ENCODE measurements at places on chromosomes 5 and 9.

GRCh38 chr5:126587551-126588390 is 7.2 kb downstream of the ALDH7A1 start:
- DNase-seq = no peak

DNA sequence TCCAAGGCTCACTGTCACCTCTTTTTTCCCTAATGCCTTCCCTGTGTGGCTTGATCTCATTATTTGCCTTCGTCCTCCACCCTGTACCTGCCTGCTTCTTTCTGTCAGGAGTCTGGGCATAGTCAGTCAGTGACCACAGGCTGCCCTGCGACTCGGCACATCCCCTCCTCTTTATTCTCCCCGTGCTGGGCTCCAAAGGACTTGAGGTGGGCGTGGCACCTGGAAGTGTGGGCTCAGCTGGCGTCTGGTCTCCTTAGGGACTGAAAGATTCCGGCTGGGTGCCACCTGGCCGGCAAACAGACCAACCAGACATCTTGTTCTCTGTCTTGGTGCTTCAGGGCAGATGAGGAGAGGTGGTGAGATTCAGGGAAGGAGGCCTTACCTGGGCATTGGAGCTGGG is 29.6 kb upstream of the PRDM12 start:
- DNase-seq = no peak

- no peak for DNase-seq
Observed at GRCh38 chr5:122292332-122292731, 19.7 kb upstream of the SNCAIP start.

DNA sequence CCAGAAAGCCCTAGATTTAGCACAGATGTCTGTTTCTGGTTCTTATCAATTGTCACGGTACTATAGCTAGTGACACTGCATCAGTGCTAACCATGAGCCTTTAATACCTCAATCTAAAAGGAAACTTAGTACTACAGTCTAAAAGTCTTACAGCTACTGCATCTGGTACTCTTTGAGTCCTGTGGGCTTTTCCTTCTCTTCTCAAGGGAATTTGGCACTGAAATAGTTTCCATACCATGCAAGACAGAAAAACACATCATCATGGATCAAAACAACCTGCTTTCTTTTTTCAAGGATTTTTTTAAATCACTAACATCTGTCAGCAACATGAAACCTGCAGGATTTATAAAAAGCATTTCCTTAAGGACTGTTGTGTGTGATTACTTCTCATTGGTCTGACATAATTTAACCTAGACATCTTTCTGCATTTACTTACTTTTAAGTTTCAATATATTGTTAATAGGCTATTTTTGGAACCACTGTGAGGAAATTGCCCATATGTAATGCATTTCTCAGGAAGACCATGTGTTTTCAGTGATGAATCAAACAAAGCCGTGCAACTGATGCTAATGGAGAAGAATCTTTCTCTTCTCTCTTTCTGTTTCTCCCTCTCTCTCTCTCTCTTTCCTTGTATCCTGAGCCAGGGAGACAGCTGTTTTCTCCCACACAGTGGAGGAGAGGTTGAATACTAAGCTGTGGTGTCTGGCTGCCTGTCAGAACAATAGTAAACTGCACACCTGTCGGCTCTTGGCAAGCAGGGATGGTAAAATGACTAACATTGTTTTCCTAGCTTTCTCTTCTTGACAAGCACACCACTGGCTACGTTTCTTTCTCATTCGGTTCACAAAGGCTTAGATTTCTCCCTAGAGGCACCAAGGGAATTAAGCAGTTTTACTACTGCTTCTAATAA is 273.4 kb downstream of the CSNK1G3 start:
- no peak for DNase-seq

DNA sequence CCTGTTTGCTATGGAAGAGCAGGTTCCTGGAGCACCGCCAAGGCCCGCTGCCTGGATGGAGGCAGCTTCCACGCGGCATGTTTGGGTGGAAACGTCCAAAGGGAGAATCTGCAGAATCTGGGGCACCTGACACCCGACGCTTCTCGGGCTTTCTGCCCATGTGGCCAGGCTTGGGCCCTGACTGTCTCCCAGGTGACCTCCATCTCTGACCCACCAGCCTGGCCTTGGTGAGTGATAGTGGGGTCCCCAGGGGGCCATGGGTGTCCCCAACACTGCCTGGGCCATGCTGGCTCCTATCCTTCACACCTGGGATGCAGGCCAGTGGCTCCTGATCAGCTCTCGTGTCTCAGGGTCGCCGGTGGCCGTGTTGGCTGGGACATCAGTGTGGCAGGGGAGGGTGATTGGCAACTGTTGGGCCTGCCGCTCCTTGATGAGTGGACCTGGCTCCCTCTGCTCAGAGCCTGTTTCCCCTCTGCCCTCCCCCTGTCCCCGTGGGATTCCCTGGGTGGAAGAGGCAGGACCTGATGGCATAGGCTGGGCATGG is 34.0 kb downstream of the GLT6D1 start:
- DNase-seq = no peak

Measured in stimulated activated CD8-positive, alpha-beta memory T cell treated with anti-CD3 and anti-CD28 coated beads, Interleukin-4, amount 100 ng/mL, for 1 hour (primary cell).